BJ (cell line): ENCODE measurements at places on chromosomes 12 and 14.

GRCh38 chr14:62373944-62374343 is 611.7 kb downstream of the SNAPC1 start:
- no peak for DNase-seq

- no peak for DNase-seq
Measured at GRCh38 chr14:81432219-81432661, 32.1 kb upstream of the STON2 start.

- DNase-seq = no peak
Measured at GRCh38 chr12:5461966-5462365, 30.1 kb downstream of the NTF3 start.

GRCh38 chr14:59018978-59019377 is 169.5 kb upstream of the DAAM1 start:
- DNase-seq = no peak

- no peak for DNase-seq
Measured at GRCh38 chr12:23618718-23619117, 330.8 kb downstream of the SOX5 start.

- DNase-seq = no peak
Measured at GRCh38 chr12:103928682-103929045, 1.5 kb upstream of the HSP90B1 start.
